Natural killer cell treated with Interleukin-12 subunit alpha and Interleukin-12 subunit beta and Interleukin-15 and Interleukin-18, amount 100 ng/mL, for 72 hours (primary cell): ENCODE measurements at places on chromosomes 7 and 10. TPM values are rescaled to one million over a fixed set of nuclear protein-coding genes. Genes with fewer than 3 reads are reported as not detected.

Gene DEPP1
- total RNA-seq = 0.53 TPM

Gene NME8
- total RNA-seq = not detected

Gene LRRN3
- total RNA-seq = 1.4 TPM

Gene FAM237B
- not detected for total RNA-seq

Gene TCAF2
- total RNA-seq = 22.0 TPM

Gene DNAJB6
- 145 TPM for total RNA-seq

Gene CALHM1
- not detected for total RNA-seq
